Inflammatory macrophage (primary cell): ENCODE measurements at places on chromosomes 2 and 18.

GRCh38 chr2:85264471-85264870 lies 63.3 kb downstream of the TGOLN2 start:
- no peak for DNase-seq

- DNase-seq = no peak
Observed at GRCh38 chr2:111066062-111066593, 54.6 kb upstream of the BCL2L11 start.

GRCh38 chr18:79542213-79542612 lies 137.4 kb upstream of the CTDP1 start:
- DNase-seq = no peak

DNA sequence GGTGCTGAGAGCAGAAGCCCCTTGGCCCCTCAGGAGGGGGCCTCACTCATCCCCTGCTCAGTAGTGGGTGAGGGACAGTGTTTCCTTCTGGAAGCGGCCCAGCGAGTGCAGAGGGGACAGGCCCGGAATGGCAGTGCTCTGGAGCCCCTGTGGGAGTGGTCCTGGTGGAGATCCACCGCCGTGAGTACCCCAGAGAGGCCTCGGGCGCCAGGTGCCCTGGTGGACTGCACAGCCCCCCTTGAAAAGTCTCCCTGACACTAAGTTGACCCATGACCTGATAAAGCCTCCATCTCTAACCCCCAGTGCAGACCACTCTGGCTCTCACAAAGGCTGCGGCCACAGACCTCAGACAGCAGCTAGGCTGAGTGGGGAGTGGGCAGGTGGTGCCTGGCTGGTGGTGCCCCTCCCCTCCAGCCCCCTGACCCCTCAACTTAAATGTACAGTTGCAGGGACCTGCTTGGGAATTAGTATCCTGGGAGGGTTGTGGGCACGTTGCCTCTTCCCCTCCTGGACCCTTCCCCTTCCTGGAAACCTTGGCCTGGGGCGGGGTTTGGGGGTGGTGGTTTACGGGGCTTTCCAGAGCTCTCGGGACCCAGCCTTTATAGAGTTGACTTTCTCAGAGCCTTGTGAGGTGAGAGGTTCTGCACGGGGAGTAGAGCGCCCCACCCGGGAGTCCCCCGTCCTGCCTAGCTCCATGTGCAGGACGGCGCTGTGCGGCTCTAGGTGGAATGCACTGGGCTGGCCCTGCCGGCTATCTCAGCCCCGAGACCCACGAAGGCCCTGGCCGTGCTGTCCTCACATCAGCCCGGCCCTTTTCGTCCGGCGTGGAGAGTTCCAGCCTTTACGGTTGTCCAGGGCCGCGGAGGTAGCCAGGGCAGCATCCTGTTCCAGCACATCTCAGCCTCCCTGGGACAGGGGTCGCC lies 62.7 kb downstream of the RTP5 start:
- no peak for DNase-seq

GRCh38 chr2:215937190-215937589 lies 76.2 kb downstream of the MREG start:
- no peak for DNase-seq
